ENCODE measurements at places on chromosomes 4 and X.

- DNase-seq: no peak
Measured at GRCh38 chr4:129077326-129077725, 16.0 kb downstream of the SCLT1 start.

GRCh38 chr4:87806520-87806919 lies 7.2 kb downstream of the IBSP start:
- no peak for DNase-seq

- DNase-seq: no peak
Measured at GRCh38 chr4:6992728-6993677, 50.2 kb upstream of the TADA2B start.

- DNase-seq: no peak
Measured at GRCh38 chr4:90852237-90852636, 725.0 kb downstream of the CCSER1 start.

DNA sequence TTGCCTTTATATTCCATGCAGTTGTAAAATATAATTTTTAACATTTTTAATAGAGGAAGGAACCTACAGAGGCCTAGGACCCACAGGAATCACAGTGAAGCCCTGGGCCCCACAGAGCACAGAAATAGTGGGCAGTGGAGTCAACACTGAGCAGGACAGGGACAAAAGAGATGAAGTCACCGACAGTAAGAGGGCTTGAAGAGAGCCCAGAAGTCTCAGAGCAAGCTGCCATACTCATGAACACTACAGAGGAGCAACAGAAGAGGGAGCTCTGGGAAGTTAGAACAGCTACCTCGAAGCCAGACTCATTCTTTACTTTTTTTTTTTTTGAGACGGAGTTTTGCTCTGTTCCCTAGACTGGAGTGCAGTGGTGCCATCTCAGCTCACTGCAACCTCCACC lies 149.3 kb upstream of the TENM3 start:
- DNase-seq: no peak
